Stimulated activated naive CD4-positive, alpha-beta T cell treated with Interleukin-2 at 50 U/mL for 16 hours (primary cell): ENCODE measurements at places on chromosomes 7 and 10.

DNA sequence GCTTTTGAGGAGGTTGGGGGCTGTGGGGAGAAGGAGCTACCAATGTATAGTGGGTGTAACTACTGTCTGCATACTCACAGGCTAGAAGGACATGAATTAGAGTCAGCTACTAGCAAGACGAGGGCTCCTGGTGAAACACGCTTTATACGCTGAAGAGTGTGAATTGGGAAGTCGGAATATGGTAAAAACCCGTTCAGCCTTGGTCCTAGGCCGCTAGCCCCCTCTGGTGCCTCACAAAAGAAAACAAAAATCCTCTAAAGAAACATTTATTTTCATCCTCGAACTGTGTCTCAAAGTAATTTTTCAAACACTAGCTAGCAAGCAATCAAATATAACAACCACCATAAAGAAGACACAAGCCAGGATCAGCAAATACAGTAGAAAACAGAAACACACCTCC is 338.1 kb upstream of the SEMA3C start:
- no peak for DNase-seq

- DNase-seq: no peak
These were observed 65.6 kb downstream of the COL26A1 start for GRCh38 chr7:101428093-101428866.

DNA sequence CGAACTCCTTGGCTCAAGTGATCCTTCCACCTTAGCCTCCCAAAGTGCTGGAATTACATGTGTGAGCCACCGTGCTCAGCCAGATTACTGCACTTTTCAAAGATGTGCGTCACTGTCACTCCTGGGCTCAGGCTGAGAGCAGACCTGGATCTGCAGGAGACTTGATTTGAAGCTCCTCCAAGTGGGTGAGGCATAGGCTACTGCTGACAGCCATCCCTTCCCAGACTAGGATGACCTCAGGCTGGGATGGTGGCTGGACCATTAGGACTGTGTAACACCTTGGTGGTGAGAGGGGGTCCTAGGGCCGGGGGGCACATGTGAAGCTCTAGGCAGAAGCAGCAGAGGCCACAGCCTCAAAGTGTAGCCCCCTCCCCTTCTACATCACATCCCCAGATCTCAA is 8.2 kb upstream of the SRRM3 start:
- no peak for DNase-seq

DNA sequence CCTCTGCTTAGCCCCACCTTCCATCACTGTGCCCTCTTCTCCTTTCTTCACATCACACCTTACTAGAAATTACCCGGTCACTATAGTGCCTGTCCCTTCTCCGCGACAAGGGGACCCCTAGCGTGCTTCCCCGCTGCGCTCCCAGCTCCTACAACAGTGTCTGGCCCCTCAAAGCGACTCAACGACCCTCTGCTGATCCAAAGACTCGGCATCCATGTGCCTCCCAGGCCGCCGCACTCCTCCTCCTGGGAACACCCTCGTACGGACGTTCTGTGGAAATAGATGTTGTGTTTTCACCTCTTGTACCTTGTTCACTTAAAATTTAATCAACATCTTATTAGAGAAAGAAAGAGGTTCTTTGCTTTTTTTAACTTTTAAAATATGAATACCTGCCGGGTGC is 463.5 kb downstream of the DNAJB6 start:
- DNase-seq: no peak

DNA sequence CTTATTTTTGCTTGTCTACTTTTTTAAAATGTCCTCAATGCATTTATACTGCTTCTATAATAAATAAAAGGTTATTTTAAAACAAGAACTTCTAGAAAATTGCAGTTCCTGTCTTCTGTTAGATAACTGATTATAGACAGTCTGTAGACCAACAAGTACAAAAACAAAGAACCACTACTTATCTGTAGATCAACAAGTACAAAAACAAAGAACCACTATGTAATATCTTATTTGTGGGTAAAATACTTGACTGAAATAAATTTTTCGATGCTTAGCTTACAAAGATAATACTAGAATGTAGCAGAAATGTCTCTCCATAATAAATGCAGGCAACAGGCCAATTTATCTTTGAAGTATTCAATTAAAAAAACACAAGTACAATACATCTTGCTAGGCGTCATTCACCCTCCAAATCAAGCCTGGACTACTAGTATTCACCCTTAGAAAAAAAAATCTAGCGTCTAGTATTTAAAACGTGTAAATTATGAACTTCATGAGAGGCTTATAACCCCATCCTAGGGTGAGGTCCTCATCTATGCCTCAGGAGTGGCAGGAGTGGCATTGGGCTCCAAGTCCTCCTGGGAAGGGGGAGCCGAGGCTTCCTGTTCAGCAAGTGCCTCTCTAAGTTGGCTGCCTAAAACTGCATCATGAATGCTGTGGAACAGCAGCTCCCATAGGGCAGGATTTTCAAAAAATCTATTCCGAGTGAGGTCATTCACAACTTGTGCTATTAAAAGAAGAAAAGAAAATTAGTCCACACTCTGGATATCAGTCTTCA is 26.6 kb downstream of the PSMC2 start:
- no peak for DNase-seq

- DNase-seq: no peak
These were observed 43.7 kb downstream of the UNC5B start for GRCh38 chr10:71255808-71256660.

GRCh38 chr7:129864042-129864441 is 88.7 kb downstream of the UBE2H start:
- DNase-seq: no peak

DNA sequence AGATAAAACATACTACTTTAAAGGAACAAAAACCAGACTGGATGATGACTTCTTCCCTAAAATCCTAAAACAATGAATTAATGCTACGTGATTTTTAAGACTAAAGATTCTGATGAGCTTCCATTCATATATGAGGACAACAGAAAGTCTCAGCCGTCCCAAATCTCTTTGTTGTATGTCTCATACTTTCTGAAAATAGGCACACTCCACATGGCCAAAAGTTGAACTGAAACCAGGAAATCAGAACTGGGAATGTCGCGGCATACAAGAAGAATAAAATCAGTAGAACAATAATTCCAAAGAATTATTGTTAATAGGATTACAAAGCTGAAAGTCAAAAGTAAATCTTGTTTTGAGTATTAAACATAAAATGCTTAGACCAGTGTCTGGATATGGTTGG is 195.4 kb upstream of the GHITM start:
- no peak for DNase-seq

DNA sequence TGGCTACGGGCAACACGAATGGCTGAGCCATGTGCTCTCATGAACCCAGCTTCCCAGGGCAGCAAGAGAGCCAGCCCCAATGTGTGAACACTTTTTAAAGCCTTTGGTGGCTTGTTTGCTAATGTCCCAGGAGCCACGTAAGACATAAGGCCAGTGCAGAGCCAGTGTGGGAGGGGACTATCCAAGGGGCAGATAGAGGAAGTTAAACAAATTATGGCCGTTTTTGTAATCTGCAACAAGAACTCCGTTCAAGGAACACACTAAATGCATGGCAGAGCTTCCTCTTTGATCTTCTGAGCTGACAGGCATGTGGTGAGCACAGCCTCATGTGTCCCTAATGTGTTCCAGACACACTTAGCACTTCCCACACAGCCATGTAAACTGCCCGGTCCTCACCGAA is 133.3 kb downstream of the TEX36 start:
- no peak for DNase-seq

- DNase-seq: no peak
These were observed 155.5 kb upstream of the AHR start for GRCh38 chr7:17142831-17143541.

- no peak for DNase-seq
These were observed 244.4 kb downstream of the TNS3 start for GRCh38 chr7:47337531-47337930.

DNA sequence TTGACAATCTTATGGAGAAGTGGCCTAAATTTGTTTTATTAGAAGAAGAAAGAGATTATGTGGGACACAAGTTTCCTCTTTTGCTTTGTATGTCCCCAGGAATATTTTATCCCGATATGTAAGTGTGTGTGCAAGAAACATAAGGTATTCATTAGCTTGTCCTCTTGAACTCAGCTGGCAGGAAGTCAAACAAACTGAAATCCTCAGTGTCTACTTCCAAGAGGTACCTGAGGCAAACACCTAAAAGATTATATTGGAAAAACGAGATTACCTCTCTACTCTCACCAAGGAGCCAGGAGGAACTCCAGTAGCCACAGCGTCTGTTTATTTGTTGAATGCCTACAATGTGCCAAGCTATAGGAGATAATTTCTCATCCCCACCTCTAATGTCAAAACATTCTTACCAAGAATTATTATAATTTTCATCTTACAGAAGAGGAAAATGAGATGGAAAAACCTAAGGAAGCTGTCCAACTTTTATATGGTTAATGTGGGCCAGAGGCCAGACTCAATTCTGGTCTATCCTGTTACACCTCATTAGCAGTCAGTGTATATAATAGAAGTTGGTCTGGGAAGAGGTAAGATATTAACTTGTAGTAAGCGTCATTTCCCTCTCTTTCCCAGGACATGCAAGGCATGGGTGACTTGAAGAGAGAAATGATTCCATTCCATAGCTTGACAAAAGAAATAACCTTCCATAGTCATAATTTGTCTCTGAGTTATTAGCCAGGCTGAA is 692.7 kb downstream of the MAGI2 start:
- DNase-seq: no peak

GRCh38 chr7:77439572-77439971 is 23.4 kb upstream of the GSAP start:
- DNase-seq: no peak

DNA sequence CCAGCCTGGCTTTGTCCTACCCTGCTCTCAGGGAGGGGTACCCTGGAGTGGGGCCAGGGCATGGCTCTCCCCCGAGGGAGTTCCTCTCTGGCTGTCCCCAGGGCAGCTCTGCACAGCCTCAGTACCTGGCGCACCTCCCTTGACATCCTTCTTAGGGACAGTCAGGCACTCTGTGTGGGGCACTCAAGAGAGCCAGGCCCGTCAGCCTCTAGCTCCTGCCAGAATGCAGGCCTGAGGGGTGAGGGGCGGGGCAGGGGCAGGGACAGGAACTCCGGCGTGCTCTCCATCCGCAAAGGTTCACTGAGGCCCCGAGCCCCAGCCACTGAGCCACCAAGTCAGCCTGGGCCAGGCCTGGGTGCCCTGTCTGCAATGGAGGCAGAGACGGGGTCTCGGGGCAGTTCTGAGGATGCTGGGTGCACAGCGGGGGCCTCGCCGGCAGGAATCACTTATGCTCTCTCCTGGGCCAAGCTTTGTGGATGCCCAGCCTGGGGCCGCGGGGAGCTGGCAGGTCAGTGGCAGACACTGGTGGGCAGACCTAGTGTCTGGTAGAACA is 10.1 kb downstream of the LIMK1 start:
- DNase-seq: no peak

- DNase-seq: no peak
These were observed 654.4 kb downstream of the LRMDA start for GRCh38 chr10:76085817-76086167.

- DNase-seq: no peak
These were observed 13.1 kb upstream of the TMEM213 start for GRCh38 chr7:138784692-138785091.

DNA sequence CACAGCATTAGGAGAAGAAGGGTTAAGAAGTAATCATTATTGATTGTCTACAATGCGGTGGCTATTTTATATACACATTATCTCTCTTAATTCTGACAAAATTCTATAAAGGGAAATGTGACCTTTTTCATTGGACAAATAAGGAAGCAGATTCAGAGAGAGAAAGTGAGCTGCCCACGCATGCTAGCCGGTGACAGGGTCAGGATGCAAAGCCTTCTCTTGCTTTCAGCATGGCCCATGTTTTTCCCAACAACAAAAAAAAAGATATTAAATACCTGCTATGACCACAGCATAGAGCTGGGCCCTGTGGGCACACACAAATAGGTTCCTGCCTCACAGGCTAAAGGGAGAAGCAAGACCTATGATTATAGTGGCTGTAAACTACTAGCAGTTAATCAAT is 66.8 kb downstream of the PPP1R3C start:
- DNase-seq: no peak

- DNase-seq: no peak
These were observed 43.3 kb upstream of the ANLN start for GRCh38 chr7:36346260-36346831.

GRCh38 chr7:44396931-44397545 is 71.6 kb upstream of the CAMK2B start:
- DNase-seq: no peak

GRCh38 chr7:74479066-74479781 is 25.5 kb downstream of the GTF2IRD1 start:
- DNase-seq: no peak

- no peak for DNase-seq
These were observed 7.0 kb upstream of the PVRIG start for GRCh38 chr7:100212631-100213286.

DNA sequence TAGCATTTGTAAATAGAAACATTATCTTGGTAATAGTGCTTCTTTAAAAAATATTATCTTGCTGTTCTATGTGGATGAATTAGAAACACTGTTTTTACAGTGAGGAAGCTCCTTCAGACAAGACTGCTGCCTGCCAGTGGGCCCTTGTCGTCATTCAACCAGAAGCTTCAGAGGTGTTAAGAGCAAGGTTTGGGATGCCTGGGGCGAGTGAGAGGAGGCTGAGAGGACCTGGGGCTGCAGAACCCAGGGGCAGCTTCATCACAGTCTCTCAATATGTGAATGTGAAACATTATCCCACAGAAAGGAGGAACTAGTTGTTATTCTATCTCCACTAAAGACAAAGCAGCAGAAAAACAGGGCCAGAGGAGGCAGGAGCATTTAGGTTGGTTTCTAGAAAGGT is 8.1 kb downstream of the PLPP4 start:
- no peak for DNase-seq

GRCh38 chr7:123070702-123071286 is 75.3 kb upstream of the TAS2R16 start:
- DNase-seq: no peak
